ENCODE measurements at places on chromosomes 16 and 17.

GRCh38 chr16:83681381-83681956, 126.3 kb upstream of the HSBP1 start:
- DNase-seq, result no peak

GRCh38 chr16:50717494-50717893, 24.1 kb downstream of the NOD2 start:
- DNase-seq, result no peak

- DNase-seq, result peak; percentile 52
Observed at GRCh38 chr17:491086-492021, 138.7 kb upstream of the RPH3AL start.

GRCh38 chr17:62757500-62757951, 50.6 kb downstream of the MARCHF10 start:
- DNase-seq, result no peak

All from CD8-positive, alpha-beta memory T cell (primary cell).